ENCODE measurements at places on chromosomes 7 and 10.

DNA sequence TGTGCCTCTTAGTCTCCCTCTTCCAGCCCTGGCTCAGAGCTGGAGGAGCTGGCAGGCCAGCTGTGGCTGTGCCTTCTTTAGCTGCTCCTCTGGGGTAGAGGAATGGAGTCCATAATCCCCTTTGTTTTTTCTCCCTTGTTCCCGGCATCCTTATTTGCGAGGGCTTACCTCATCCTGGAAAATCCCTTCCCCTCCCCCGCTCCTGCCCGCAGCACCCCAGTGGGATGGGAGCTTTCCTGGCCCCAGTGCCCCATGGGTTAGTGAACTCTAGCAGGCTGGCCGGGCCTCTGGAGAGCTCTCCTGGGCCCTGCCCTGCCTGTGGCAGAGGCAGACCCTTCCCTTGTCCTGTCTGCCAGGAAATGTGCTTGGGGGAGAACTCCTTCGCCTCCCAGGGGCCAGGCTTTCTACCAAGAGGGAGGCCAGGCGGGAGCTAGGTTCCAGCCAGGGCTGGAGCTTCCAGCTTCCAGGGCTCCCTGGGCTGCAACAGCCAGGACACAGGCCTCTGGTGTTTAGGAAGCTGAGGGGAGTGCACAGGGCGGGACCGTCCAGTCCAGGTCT is 16.5 kb upstream of the TRIM8 start:
- peak; percentile 82 for DNase-seq

- no peak for DNase-seq
Observed at GRCh38 chr10:18221123-18221522, 80.9 kb downstream of the CACNB2 start.

- DNase-seq: no peak
Observed at GRCh38 chr10:82888809-82889455, 1013.9 kb downstream of the NRG3 start.

DNA sequence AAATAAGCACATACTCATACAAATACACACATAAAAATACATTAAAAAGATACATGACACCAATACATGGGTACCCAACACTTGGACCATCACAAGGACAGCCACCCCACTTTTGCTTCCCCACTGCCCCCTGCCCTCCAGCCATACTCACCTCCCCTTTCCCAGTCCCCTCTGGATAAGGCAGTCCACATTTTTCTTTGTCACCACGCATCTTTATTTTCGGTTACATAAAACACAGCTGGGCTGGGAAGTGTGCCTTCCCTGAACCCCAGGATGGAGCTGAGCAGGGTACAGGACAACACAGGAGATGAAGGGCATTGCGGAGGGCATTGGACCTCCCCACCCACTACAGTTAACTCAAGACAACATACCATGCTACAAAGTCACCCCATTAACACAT is 1.1 kb upstream of the HOXA3 start:
- no peak for DNase-seq

GRCh38 chr7:42233171-42233570 is 3.8 kb downstream of the GLI3 start:
- DNase-seq: peak; percentile 70

DNA sequence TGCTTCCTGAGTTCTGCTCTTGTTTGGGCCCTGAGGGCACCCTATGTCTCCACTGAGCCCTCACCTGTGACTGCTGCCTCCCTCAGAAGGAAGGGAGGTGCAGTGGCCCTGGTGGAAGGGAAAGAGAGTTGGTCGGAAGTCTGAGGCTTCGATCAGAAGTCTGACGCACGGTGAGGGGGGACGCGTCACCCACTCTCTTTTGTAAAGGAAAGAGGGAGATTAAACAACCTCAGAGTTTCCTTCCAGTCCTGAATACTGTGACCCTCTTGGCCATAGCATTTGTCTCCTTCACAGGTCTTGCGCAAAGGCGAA is 31.4 kb upstream of the TRIM8 start:
- DNase-seq: no peak

GRCh38 chr10:5975641-5976473 is 1.5 kb downstream of the IL15RA start:
- DNase-seq: no peak

All from NCI-H226 (cell line).